ENCODE measurements at places on chromosomes 2 and 18.

DNA sequence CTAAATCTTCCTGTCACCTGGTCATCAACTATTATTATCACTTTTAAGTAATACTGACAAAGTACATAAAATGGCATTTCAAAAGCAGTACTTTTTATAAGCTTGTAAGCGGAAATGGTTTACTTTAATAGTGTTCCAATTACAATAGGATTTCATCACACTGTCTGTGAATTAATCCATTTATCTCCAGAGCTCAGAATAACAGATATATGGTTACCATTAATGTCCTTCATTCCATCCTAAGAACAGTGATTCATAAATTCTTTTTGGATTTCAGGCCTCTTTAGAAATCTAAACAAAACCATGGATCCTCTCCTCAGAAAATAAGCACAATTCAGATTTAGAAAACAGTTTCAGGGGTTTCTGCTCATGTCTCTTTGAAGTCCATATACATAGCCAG is 68.4 kb downstream of the PID1 start:
- no peak for DNase-seq

DNA sequence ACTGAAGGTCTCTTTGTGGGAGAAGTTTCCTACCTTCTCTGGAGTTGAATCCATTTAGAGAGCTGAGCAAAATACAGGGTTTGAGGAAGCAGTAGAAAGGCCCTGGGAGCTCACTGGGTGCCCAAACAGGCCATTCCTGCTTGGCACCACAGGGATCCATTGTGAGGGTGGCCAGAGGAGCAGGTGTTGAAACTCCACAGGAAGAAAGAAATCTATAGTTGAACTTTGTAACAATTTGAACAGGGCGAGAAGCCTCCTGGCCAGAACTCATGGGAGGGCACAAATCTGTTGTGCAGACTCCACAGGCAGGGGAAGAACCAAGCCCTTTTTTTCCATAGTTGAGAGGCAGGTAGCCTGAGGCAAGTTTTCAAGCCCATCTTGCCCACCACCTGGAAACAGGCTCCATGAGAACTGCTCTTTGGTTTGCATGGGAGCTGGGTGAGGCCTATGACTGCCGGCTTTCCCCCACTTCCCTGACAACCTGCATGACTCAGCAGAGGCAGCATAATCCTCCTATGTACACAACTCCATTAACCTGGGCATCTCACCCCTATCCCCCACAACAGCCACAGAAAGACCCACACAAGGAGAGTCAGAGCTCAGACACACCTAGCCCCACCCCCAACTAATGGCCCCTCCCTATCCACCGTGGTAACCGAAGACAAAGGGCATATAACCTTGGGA is 1053.0 kb downstream of the TSN start:
- DNase-seq, result no peak

GRCh38 chr2:161122772-161123530 is 37.3 kb upstream of the TANK start:
- DNase-seq, result no peak

GRCh38 chr2:236628981-236629605 is 59.5 kb downstream of the ACKR3 start:
- no peak for DNase-seq

GRCh38 chr2:40452786-40453185 is 896 bp upstream of the SLC8A1 start:
- DNase-seq, result no peak

- DNase-seq, result no peak
Observed at GRCh38 chr2:173339807-173340206, 14.9 kb upstream of the CDCA7 start.

GRCh38 chr2:173851141-173851641 is 114.0 kb downstream of the SP3 start:
- DNase-seq, result no peak

GRCh38 chr2:189702071-189702470 is 27.6 kb downstream of the ANKAR start:
- DNase-seq, result no peak

DNA sequence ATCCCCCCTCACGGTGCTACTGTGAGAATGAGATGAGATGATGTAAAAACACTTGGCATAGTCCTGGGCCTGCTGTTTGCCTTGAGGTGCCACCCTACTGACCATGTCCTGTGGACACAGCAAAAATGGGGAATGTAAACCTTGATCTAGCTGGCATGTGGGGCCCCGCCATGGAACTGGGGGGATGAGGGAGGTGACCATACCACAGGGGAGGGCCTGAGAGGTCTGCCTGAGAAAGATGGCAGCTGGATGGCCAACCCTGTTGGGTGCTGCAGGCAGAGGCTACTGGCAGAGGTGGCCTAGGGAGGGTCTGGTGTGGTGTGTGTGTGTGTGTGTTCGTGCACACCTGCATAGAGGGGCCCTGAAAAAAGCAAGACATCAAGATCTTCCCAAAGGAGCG is 777 bp downstream of the HAAO start:
- DNase-seq, result no peak

DNA sequence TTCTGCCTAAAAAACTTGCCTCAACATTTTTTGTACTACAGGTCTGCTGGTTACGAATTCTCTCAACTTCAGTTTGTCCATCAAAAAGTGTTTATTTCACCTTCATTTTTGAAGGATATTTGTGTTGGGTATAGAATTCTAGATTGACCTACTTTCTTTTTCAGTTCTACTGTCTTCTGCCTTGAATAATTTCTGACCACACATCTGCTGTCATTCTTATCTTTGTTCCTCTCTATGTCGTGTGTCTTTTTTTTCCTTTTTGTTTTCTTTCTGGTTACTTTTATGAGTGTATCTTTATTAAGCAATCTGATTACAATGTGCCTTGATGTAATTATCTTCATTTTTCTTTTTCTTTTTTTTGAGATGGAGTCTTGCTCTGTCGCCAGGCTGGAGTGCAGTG is 25.3 kb downstream of the ADCY3 start:
- DNase-seq, result no peak

DNA sequence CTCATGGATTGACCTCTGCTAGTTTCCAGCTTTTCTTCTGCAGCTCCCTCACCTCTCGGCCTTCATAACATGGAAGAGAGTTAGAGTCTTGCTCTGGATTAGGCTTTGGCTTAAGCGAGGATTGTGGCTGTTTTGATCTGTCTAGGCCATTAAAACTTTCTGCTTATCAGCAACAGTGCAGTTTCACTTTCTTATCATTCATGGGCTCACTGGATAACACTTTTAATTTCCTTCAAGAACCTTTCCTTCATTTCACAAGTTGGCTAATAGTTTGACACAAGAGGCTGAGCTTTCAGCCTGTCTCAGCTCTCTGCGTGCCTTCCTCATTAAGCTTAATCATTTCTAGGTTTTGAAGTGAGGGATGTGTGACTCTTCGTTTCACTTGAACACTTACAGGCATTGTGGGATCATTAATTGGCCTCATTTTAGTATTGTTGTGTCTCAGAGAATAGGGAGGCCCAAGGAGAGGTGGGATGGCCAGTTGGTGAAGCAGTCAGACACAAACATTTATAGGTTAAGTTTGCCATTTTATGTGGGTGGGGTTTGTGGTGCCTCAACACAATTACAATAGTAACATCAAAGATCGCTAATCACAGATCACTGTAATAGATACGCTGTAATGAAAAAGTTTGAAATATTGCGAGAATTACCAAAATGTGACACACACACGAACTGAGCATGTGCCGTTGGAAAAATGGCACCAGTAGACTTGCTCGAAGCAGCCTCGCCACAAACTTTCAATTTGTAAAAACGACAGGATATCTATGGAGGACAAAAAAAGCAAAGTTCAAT is 129.3 kb downstream of the ZNF236 start:
- DNase-seq, result no peak

DNA sequence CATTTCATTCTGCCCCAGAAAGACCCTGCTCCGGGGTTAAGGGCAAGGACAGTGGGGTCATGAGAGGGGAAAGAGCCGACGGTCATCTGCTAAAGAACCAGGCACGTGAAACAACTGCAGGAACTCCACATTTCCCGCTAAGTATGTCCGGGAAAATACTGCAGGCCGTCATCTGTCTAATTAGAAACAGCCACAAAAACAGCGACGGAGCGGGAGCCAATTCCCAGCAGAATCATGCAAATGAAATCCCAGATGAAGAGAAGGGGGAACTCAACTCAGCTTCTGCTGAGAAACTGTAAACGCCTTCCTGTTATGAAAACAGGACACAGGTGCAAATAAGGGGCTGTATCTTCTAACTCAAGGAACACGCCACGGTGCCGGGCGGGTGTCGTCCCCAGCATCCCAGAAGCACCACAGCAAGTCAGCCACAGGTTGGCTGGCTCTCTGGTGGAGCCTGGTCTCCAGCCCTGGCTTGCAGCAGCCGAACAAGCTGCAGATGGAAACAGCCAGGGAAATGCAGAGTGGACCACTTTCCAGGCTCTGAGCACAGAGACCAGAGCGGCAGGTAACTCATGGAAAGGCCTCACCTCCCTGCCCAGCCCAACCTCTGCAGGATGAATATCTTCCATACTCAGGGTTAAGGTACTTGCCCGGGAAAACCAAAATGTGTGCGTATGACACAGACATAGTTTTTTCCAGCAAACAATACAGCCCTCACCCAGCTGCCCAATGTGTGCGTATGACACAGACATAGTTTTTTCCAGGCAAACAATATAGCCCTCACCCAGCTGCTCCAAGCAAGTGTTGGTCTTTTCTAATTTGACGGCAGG is 28.9 kb downstream of the PXDN start:
- DNase-seq, result peak; percentile 30

DNA sequence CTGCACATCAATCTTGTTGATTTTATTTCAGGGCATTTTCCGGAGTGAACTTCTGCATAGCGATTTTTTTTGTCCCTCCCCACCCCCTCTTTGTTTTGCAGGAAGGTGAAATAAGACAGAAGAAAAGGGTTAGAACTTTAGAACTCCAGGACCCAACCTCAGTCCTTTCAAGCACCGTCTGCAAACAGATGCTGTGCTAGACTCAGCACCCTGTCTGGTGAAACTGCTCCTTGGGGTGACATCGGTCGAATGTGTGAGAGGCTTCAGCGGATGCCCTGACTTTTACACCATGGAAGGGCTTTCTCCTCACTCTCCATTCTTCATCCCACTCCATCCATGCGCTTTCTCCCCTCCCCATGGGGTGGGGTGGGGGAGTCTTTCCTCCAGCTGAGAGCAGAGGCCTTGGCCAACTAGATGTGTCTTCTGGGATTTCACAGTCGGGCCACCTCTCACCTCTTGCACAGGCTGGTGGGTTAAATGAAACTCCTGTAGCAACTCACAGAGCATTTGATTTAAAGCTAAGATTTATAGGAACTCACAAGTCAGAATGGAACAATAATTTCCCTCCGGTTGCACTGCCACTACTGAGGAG is 43.3 kb upstream of the EDAR start:
- DNase-seq, result no peak

- no peak for DNase-seq
Observed at GRCh38 chr2:196230061-196230854, 58.9 kb upstream of the STK17B start.

DNA sequence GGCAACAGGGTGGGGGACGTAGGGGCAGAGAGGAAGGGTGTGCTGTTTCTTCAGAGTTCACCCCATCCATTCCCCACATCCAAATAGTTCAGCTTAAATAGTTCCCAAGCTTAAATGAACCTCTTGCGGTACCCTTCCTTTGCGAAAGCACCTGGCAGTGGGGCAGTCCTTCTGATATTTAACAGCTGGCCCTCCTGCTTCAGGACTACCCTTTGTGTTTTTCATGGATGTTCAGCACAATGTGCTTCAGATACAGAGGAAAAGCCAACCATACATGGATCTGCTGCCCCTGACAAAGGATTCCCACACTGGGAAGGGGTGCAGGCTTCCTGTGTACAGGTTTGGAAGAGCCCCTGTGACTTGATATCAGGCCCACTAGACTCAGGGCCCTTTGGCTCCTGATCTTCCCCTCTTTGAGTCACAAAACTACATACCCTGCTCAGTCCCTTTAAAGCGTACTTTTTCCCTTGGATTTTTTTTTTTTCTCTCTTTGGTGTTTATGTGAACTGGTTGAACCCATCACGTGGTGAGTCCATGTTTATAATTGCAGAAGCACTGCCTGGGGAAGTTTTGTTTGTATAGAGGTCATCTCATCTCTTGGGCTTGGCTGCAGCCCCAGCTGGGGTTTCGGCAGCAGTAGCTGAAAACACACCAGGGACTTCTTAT is 45.3 kb upstream of the IGFBP5 start:
- no peak for DNase-seq

DNA sequence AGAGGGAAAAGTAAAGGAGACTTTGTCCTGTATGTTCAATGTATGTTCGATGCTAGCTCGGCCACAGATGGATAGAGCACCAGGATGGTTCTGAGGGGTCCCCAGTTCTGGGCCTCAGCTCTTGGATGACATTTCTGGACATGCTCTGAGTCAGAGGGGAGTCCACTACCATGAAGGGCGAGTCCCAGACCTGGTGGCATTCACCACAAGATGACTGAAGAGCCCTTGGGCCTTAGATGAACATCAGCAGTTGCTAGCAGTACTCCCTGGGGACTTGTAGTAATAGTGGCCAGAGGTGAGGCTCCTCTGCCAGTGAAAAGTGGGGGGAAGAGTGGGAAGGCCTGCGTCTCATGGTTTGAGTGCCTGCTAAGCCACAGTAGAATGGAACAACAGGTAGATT is 109.5 kb downstream of the GRB14 start:
- no peak for DNase-seq

- DNase-seq, result no peak
Observed at GRCh38 chr2:105858868-105859693, 114.4 kb downstream of the NCK2 start.

DNA sequence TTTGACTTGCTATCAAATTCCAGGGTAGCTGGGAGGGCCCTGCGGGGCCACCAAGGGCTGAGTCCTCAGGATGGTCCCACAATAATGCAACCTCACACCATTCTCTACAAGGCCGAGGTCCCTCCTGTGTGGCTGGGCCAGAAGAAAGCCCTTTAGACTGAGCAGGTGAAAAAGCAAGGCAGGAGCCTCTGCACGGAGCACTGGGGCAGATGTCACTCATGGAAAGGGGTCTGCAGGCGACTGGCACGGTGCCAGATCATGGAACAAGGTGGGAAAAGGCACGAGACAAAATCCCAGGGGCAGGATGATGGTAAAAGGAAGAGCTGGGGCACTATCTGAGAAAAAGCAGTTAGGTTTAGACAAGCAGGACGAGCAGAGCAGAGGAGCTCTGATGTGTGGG is 16.1 kb downstream of the HJURP start:
- DNase-seq, result no peak

Data from ecto neural progenitor cell (in vitro differentiated cells).